NCI-H69 (cell line): ENCODE measurements at places on chromosomes 5 and 9.

- peak; percentile 84 for DNase-seq
These were observed 29.9 kb downstream of the DPYSL3 start for GRCh38 chr5:147479949-147480348.

DNA sequence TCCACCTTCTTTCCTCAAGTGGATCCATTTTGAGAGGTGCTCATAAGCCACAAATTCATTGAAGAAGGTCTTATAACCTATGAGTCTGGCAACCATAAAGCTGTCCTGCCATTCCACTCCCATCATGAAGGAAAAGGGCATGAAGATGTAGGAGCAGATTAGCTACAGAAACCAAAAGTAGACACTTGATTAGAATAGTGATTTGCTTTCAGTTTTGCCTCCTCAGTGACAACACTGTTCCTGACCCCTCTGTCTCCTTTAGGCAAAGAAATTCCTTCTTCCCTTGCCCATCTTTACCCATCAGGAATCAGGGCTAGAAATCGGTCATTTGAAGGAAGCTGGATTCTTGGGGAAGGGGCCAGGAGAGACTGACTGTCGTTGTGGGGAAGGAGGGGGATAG is 55.2 kb downstream of the SLC28A3 start:
- DNase-seq = no peak

DNA sequence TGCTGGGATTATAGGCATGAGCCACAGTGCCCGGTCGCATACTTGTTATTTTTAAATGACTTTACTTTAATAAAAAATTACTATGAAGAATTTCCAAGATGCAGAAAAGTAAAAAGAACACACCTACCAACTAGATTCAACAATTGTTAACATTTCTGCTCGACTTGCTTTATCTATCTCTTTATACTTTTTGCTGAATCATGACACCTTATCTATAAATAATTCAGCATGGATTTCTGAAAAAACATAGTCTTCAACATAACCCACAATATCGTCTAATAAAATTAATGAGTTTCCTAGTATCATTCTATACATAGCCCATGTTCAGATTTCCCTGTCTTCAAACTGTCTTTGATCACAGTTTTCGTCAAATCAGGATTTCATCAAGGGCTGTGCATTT is 25.9 kb downstream of the HMCN2 start:
- no peak for DNase-seq

DNA sequence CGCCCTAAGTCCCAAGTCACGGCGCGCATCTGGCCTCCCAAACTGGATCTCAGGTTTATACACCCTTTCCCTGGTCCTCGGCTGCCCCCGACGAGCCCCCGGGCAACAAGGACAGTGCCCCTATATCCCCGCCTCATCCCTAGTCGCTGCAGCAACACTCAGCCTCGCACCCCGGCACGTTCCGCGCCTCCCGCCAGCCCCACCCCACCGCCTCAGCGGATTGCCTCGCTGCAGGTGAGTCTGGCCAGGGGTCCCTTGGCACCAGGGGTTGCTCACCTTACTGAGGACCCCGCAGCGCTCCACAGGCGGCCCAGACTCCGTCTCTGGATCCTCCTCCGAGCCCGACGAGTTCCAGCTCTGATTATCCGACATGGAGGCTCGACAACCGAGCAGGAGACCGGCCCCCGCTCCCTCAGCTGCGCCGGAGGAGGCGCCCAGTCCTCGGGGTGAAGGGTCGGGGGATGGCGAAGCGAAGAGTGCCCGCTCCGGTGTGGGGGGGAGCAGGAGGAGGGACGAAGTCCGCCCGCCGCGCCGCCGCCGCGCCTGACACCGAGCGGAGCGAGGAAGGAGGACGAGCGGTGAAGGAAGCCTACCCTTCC is 494 bp downstream of the CERT1 start:
- DNase-seq = peak; percentile 72

DNA sequence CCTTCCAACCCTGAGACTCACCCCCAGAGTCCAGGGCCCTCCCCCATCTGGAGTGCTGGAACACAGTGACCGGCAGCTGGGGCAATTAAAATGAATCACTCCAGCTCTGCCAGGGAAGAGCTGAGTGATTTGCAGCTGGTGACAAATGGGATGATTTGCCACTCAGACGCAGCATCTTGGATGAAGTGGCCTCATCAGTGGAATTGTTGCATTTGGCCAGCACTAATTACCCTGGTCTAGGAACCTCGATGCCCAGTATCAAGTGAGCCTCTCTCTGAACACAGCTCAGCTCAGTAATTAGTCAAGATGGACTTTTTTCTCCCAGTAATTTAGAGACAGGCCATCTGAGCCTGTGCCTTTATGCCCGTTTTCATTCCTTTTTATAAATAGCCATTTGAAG is 259.5 kb downstream of the GRIA1 start:
- peak; percentile 92 for DNase-seq

DNA sequence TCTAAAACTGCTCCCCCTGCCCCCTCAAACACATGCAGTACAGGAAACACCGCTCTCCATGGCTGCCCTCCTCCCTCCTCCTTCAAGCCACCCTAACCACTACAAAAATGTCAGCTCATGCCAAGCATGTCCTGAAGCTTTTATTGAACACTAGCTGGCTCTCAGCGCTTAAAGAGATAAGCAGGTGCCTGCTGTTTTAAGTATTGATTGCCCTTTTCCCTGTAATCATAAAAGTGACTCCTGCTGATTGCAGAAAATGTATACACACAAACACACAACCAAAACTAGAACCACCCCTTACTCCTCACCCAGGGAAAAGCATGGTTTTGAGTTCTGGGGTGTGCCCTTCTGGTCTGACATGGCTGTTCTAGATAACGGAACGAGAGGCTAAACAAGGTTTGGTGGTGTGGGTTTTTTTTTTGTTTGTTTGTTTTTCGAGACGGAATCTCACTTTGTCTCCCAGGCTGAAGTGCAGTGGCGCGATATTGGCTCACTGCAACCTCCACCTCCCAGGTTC is 3.7 kb upstream of the UCK1 start:
- DNase-seq = peak; percentile 17

GRCh38 chr5:82901281-82901888 is 175.8 kb downstream of the TMEM167A start:
- DNase-seq = no peak

DNA sequence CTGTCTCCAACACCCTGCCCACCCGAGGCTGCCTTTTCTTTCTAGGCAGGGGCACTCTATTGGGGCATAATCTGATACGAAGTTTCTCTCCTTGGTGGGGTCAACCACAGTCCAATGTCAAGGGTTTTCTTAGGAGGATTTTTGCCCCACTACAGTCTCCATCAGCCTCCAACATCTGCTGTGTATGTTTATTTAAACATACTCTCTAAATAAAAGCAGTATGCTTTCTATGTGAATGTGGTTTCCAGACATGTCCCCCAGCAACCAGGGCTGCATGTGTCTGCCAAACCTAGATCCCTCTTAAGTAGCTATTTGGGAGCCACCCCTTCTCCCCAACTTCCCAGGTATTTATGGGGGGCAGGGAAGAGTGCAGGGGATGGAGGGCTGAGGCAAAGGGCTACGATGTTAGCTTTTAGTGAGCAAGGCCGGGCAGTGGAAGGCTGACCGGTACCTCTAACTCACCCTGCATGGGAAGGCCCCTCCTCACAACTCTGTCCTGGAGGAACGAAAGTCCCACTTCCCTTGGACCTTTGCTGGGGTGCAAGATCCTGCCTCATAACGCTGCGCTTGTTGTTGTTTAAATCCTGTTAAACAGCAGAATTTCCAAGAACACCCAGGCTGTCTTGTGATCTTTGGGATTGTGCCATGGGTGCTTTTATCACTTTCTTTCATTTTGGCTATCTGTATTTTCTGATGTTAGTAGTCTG is 75.4 kb downstream of the NREP start:
- peak; percentile 62 for DNase-seq

DNA sequence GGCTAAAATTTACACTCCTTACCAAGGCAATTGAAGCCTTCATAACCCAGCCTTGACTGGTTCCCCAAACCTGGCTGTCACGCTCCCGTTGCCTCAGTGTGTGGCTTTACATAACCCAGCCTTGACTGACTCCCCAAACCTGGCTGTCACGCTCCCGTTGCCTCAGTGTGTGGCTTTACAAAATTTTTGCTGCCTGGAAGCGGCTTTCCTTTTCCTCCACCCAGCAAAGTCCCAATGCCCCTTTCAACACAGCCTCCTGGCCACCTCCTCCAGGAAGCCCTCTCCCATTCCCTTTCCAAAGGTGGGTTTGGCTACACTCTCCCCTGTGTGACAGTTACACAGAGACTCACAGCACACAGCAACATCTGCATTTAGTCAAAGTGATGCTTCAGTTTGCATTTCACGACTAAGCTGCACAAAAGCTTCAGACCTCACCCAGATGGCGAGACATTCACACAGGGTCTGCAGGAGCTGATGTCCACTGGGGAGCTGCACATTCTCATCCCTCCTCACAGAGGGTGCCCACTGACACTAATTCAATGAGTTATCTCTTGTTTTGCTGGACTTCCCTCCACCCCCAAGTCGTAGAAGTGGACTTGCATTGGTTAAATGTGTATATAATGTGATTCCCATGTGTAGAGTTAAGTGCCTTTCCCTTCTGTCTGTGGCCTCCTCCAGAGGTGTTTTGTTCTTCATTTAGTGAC is 156.6 kb upstream of the PHYKPL start:
- DNase-seq = no peak

DNA sequence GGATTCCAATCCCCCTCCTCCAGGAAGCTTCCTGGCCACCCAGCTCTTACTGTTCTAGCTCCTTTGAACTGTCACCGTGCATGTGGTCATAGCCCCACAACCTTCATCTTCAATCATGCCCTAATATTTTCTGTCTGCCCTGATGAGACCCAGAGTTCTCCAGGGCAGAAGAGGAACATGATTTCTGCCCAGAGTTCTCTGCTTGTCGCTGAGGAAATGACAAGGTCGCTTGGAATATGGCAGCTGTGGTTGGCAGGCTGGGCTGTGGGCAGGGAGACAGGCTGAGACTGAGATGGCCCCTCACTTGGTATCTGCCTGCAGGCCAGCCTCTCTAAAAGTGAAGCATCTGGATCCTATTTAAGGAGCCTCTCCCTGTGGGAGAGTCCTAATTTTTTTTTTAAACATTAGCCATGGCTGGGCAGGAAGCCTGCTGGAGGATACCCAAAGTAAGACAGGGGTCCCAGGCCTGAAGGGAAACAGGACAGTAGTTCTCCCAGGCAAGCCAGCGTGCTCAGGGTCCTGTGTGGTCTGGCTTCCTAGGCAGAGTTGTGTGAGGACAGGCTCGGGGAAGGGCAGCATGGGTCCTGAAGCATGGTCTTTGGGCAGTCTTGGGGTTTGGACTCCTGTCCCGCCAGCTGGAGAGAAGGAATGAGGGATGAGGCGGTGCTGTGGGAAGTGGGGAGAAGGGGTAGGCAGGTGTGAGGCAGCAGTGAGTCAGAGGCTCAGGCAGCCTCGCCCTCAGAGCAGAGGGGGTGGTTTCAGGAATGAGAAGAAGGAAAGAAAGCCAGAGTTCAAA is 242.1 kb downstream of the FSTL4 start:
- no peak for DNase-seq

GRCh38 chr9:107337676-107338590 is 54.9 kb downstream of the RAD23B start:
- no peak for DNase-seq

DNA sequence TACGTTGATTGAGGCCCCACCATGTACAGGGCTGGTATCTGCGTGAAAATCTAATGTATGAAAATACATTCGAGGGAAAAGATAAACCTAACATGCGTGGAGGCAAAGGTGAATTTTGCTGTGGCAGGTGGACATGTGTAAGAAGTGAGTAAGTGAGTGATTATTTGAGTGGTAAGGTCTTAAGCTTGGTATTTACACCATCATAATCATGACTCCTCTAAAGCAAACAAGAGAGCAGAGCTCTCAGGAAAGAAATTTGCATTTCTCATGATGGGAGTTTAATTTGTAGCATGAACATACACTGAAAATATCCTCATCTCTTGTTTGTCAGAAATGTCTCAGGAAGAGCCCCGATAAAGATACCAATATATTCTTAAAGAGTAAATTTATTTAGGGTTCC is 260.6 kb downstream of the PSAT1 start:
- no peak for DNase-seq

DNA sequence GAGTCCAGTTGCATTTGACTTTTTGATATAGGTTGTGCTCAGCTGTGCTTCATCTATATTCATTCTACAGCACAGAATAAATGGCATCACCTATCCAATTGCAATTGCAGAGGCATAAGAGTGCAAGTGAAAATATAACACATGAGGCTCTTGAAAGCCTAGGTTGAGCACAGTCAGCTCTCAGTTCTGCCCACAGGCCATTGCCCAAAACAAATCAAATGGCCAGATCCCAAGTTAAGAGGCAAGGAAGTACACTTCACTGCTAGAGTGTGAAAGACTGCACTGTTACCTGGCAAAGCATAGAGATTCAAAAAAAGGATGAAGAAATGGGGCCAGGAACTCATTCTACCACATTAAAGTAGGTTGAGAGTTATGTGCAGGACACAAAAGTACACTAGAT is 305.5 kb upstream of the SEMA6A start:
- no peak for DNase-seq

DNA sequence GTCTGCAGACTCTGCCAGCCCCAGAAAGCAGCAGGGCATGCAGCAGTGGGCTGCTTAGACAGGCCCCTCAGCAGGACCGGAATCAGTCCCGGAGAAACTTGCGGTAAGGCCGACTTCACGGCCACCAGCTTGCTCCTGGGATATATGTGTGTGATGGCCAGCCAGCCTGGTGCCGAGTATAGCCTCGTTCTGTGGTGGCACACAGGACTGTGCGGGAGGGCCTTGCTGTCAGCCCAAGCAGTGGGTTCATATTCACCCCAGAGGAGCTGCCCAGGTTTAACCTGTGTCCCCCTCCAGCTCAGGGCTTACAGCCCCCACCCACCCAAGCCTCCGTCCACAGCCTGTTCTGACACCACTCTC is 112.9 kb downstream of the DAB2IP start:
- no peak for DNase-seq

DNA sequence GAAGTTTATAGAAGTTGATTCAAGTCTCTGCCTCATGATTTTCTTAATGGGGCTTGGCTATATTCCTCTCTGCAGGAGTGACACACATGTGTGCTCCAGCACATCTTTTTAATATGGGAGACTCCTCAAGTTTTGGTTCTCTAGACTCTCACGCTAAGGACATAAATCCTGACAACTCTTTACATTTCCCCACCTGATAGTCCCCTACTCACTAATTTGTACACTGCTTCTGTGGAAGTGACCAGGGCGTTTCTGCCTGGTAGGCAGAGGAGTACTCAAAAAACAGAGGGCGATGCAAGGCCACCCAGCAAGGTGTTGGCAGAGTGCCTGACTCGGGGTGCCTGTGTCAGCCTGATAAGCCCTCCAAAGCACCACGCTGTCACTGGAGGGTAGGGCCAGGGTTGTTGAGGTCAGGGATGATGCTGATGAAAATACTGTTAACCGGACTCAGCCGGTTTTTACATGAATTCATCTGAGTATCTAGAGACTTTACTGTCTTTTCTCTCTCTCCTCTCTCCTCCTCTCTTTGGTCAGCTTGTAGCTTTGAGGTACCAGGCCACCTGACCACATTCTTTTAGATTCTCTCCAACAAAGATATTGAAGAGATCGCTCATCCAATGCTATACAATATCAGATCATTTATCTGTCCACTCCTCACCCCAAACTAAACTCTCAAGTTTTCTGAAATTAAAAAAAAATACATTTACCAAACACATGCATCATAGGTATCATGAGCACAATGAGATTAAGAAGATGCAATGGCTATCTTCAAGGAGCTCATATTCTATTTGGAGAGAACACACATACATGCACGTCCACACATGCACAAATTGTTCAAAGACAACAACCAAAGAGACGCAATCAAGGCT is 205.2 kb downstream of the PIK3R1 start:
- DNase-seq = no peak

GRCh38 chr5:127840198-127840524 is 137.0 kb downstream of the CCDC192 start:
- DNase-seq = no peak

- DNase-seq = peak; percentile 60
These were observed 86.6 kb downstream of the FEM1C start for GRCh38 chr5:115458003-115458409.

GRCh38 chr5:155418960-155419579 is 405.5 kb downstream of the KIF4B start:
- DNase-seq = peak; percentile 32
